Hepatic stellate cell (primary cell): ENCODE measurements at places on chromosomes 13 and 19.

DNA sequence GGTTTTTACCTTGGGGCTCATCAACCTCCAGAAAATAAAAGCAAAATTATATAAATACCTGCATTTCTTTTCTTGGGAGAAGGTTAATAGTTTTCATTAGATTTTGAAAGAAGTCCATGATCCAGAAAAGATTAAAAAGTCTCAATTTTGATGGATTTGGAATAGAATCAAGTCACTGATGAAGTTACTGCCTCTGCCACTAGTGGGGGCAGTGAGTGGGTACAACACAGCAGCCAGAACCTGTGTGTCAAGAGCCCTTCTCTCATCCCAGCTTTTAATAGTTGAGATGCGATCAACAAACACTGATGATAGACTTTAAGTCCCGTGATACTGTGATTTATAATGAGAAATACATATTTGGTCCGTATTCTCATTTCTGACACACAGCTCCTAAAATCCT lies 686.7 kb downstream of the DIAPH3 start:
- no peak for DNase-seq

DNA sequence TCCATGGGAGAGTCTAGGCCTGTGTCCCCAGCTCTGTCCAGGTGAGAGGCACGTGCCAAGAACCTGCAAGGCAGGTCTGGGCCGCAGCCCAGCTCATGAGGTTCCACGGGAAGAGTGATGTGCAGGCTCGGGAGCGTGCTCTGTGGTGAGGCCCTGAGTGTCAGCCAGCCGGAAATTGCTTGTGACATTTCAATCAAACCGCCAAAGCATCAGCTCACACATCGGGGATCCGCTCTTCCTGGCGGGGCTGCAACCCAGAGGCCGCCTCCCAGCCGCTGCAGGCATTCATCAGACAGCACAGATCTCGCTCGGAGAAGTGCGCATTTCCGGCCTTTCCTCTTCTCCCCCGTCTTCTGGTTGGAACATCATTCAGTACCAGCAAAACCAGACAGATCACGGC lies 109.3 kb downstream of the KDM4B start:
- DNase-seq: no peak

DNA sequence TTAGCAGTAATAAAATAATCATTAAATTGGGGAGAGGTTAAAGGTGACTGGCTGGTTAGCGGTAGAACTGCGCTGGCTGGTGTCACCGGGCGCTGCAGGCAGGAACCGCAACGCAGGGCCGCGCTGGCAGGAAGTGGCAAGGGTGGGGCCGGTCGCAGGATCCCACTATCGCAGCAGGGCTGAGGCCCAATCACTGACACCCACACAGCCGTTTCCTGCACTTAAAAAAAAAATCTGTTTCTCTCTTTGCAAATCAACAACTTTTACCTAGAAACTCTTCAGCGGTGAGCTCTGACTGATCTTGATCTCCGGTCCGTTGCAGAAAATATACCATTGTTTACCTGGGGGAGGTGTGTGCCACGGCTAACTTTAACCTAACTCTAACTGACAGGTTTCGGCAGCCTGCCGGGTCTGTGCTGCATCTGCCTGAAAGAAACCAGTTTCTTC lies 46.9 kb downstream of the KLF2 start:
- DNase-seq: no peak

GRCh38 chr13:95185311-95185710 lies 115.9 kb downstream of the ABCC4 start:
- DNase-seq: no peak

DNA sequence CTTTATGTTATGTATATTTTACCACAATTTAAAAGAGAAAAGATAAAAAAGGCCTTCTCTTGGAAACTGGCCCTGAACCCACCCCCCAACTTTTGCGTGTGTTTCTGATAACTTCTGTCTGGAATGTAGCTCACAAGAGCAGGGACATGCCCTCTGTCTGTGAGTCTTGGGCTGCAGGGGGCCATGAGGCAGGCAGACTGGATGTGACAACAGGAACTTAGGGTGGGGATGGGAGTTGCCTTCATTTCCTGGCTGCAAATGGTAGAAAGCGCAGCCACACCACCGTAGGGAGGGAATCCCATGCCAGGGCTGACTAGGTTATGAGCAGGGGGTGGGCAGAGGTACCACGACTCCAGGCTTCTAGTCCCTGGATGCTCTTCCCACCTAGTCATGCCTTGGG lies 21.9 kb downstream of the CILP2 start:
- DNase-seq: no peak

DNA sequence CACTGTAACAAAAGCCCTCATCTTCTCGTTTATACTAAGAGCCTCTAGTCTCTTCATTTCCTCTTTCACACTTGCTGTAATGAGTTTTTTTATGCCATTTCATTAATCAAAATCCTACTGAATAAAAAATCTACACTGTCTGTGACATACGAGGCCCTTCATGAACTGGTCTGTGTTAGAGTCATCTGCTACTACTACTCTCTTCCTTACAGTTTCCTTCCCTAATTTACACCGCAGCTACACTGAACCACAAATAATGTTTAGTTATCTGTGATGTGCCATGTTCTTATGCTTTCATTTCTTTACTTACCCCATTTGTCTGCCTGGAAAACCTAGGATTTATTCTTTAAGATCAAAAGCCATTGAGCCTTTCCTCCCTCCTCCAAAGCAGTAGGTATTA lies 16.0 kb downstream of the UFM1 start:
- DNase-seq: no peak

DNA sequence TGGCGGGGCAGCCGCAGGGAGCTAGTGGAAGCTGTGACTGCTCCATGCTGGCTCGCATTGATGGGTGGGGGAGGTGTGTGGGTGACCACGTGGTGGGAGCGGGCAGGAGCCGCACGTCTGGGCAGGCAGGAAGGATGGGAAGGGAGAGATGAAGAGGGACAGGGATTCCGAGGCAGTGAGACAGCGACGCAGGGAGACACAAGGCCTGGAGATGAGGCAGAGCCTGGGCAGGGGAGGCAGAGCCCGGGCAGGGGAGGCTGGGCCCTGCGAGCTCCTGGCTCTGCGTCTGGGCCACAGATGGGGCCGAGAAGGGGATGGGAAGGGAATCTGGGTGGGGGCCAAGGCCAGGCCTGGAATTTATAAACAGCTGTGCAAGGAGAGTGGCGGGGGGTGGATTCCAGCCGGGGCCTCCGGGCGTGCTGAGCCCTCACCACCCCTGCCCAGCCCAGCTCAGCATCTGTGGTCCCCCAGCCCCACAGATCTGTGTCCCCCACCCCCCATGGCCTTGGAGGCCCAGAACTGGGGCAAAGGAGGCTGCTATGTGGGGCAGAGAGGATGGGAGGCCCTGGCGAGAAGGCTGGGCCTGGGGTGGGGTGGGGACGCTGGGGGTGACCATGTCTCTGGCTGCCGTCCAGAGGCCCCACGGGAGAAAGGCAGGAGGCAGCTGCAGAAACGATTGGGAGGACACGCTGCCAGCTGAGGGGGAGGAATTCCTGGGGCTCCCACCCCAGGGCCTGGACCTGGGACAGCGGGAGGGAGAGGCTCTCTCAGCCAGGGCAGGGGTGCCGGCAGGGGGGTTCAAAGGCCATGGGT lies 6.0 kb downstream of the EHD2 start:
- peak; percentile 95 for DNase-seq

GRCh38 chr13:32125751-32126150 lies 94.2 kb downstream of the FRY start:
- DNase-seq: no peak

- peak; percentile 36 for DNase-seq
Observed at GRCh38 chr19:51016798-51017683, 2.5 kb downstream of the KLK10 start.

DNA sequence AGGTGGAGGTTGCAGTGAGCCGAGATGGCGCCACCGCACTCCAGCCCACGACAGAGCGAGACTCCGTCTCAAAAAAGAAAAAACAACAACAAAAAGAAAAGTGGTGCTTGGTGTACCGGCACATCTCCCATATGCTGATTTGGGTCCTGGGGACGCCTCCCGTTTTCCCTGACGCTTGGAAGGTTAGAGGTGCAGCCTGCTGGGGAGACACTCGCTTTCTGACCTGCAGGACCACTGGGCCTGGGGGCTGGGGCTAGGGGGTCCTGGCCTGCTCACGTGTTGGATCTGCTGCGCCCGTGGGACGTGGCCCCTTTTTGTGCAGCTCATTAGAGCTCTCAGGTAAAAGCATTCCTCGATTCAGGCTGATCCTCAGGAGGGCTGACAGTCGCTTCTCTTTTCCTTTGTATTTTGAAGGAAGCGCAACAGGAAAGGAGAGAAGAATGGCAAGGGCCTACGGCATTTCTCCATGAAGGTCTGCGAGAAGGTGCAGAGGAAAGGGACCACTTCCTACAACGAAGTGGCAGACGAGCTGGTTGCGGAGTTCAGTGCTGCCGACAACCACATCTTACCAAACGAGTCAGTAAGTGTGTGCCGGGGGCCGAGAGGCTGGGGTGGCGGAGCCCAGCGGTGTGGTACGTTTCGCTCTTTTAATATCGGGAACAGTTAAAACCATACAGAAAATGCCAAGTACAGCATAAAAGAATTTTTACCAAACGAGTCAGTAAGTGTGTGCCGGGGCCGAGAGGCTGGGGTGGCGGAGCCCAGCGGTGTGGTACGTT lies 25.1 kb downstream of the ATP4B start:
- no peak for DNase-seq

DNA sequence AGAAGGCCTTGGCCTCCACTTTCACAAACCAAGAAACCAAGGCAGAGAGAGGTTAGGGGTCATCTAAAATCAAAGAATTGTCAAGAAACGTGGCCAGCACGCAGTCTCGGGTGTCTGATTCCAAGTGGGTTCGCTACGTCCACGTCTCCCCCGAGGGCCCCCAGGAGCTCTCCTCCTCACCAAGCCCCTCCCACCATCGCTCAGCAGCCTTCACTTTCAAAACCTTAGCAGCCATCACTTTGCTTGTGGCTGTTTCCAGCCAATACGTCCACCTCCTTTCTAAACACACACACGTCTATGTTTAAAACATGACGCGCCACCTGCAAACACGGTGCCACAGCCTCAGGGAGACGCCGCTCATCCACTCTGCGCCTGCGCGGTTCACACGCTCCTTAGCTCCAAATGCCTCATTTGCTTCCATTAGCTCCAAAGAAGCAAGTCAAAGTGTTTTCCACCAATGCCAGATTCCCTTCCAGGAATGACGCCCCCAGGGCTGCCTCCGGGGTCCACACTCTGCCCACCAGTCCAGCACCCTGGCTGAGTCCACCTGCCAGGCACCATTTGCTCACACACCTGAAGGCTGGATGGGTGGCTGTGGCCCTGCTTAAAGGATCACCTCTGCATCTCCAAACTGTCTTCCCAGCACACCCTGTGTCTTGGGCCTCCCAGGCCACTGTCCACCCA lies 5.5 kb downstream of the RASA3 start:
- DNase-seq: no peak

DNA sequence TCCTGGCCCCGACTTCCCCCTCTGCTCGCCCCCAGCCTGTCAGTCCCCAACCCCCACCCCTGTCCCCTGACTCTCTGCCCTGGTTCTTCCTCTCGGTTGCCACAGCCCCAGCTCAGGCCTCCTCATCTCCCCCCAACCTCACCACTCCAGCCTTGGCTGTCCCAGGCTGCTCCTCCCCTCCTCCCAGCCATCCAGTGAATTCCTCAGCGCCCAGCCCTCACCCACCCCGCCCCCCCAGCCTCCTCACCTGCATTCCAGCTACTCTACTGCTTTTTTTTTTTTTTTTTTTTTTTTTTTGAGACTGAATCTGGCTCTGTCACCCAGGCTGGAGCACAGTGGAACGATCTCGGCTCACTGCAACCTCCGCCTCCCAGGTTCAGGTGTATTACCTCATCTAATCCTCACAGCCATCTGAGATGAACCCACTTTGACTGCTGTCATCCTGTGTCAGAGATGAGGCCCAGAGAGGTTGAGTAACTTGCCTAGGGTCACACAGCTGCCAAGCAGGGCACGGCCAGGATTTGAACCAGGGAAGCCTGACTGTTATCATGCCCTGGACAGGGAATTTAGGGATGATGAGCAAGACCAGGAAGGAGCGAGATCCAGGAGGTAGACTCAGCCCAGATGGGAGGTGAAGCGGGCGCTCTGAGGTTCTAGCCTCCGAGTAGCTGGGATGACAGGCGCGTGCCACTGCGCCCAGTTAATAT lies 2.6 kb downstream of the SULT2B1 start:
- no peak for DNase-seq

DNA sequence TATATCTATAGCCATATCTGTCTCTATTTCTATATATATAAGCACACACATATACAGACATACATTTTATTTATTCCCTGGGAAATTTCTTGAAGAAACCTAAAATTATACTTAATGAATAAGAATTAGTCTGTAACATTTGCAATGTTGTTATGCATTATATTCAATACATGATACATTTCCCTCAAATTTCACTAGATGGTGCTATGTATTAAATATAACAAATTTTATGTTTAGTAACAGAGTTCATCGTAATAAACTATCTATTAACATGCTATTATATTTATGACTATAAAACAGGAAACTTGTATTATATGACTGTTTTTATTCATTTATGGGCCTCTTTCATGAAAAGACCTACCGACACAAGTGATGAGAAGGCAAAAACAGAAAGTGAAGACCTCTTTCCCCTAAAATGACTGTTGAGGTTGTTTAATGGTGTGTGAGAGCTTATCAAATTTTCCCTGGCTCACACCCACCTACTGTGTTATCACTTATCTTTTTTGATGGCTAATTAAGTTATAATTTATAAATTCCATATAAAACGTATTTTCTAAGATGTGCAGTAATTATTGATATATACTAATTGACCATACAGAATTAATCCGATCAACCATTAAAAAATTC lies 881.9 kb downstream of the SLITRK6 start:
- DNase-seq: no peak

DNA sequence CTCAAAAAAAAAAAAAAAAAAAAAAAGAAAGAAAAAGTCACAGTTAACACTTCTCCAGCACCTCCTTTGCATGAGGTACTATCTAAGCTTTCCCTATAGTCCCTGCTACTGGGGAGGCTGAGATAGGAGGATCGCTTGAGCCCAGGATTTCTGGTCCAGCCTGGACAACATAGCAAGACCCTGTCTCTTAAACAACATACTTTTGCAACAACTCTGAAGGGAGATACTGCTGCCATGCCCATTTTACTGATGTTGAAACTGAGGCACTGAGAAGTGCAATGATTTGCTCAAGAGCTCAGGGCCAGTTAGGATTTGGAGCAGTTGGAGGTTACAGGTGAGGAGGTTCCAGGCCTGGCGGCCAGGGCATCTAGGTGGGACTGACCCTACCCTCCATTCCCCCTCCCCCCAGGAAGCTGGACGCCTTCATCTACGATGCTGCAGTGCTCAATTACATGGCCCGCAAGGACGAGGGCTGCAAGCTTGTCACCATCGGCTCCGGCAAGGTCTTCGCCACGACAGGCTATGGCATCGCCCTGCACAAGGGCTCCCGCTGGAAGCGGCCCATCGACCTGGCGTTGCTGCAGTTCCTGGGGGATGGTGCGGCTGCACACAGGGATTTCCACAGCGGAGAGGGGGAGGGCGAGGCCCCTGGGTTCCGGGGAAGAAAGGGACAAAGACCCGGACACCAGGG lies 4.3 kb upstream of the GRWD1 start:
- no peak for DNase-seq
